Omental fat pad (tissue), 4 donors: ENCODE measurements at places on chromosomes 6 and 20. TPM values are rescaled to one million over a fixed set of nuclear protein-coding genes. Genes with fewer than 3 reads are reported as not detected.

DNA sequence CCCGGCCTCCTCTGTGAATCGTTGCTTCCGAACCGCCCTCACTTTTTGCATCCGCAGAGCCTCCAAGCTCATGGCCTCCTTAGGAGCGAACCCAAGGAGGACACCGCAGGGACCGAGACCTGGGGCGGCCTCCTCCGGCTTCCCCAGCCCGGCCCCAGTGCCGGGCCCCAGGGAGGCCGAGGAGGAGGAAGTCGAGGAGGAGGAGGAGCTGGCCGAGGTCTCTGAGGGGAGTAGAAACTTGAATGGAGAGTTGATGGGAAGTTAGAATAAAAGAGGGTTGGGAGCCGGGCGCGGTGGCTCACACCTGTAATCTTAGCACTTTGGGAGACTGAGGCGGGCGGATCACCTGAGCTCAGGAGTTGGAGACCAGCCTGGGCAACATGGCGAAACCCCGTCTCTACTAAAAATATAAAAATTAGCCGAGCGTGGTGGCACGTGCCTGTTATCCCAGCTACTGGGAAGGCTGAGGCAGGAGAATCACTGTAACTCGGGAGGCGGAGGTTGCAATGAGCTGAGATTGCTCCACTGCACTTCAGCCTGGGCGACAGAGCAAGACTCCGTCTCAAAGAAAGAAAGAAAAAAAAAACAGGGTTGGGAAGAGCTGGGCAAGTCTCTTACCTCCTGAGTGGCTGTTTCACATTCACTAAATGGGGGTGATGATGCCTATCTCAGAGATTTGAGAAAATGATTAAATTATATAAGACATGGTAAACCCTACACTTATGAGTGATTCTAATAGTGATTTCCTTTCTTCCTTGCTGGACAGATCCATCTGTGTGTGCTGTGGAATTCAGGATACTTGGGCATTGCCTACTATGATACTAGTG lies 805 bp downstream of the MSH5 start:
- no peak for DNase-seq

- no peak for DNase-seq
These were observed 36.3 kb downstream of the IGF2R start for GRCh38 chr6:160005211-160005610.

GRCh38 chr6:44472250-44472945 lies 84.9 kb downstream of the CDC5L start:
- DNase-seq: no peak

DNA sequence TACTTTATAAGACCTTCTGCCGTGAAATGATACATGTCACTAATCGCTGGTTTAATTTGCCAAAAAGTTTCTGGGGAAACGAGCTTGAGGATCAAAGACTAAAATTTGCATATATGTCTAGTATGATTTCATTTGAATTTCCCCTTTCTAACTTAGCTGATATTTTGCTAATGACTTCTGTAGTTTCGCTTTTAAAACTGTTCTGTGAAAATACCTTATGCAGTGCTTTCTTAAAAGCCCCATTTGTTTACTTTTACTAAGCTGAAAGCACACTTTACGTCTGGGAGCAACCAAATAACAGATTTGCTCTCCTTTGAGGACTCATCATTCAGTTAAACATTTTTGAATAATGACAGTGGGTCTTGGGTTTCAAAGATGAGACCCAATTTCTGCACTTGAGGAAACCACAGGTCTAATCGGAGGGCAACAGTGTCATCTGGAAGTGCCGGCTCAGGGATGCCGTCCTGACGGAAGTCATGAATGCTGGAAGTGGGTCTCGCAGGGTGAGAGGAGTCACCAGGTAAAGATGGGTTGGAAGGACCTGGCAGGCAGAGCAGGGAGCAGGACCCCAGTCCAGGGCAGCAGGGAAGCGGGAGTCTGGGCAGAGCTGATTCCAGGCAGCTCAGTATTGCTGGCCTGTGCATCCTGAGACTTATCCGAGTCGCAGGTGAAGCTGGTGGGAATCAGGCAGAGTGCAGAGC lies 33.2 kb downstream of the PLEKHG1 start:
- no peak for DNase-seq

DNA sequence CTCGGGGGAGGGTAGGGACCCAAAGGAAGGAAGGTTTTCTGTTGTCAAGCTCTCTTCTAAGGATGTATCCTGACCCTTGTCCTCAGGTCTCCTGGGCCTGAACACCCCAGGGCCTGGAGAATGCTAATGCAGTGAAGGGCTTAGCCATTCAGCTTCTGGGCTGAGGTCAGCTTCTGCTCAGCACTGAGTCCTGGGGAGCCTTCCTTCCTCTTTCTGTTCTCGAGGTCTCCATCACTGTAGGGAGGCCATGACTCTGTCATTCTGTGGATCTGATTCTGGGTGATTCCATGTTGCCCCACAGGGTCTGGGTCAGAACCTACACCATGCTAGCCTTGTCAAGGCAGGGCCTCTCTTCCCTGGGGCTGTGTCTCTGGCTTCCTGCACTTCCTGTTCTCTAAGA lies 712.7 kb downstream of the DHX35 start:
- no peak for DNase-seq

- DNase-seq: no peak
These were observed 7.7 kb upstream of the C20orf203 start for GRCh38 chr20:32681175-32682084.

- no peak for DNase-seq
These were observed 36.9 kb downstream of the E2F3 start for GRCh38 chr6:20438462-20439070.

- no peak for DNase-seq
These were observed 62.9 kb downstream of the QRSL1 start for GRCh38 chr6:106692112-106692818.

GRCh38 chr6:37236921-37237320 lies 20.7 kb upstream of the TBC1D22B start:
- no peak for DNase-seq

DNA sequence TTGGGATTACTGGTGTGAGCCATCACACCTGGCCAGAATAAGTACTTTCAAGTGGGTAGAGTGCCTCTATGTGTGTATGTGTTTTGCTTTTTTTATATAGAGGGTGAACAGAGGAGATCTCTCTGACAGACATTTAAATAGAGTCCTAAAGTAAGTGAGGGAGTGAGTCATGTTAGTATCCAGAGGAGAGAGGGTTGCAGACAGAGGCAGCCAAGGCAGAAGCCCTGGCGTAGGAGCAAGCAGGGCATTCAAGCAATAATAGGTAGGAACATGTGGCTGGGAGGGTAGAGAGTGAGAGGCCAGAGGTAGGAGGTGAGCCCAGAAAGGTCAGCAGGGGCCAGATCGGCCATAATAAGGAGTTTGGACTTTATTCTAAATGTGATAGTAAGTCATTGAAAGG lies 48.9 kb downstream of the PHF20 start:
- DNase-seq: no peak

DNA sequence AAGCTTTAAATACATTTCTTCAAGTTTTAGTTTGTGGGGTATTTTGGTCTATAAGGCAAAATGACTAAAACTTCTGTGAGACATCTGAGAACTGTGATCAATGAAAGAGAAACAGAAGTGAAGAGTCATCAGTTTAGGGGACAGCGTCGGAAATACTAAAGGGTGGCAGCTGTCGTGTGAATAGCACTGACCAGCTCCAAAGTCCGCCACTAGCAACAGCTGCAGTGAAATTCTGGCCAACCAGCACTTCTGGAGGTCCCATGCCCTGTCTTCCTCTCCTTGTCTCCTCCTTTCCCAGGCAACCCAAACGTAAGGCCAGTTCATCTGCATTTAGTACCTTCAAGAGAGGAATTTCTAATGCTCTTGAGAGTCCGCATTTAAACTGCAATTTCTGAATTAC lies 87.5 kb downstream of the DACT2 start:
- DNase-seq: no peak

- DNase-seq: no peak
These were observed 10.4 kb downstream of the ZSWIM3 start for GRCh38 chr20:45867819-45868176.

GRCh38 chr6:50698546-50698945 lies 14.8 kb upstream of the TFAP2D start:
- DNase-seq: no peak

DNA sequence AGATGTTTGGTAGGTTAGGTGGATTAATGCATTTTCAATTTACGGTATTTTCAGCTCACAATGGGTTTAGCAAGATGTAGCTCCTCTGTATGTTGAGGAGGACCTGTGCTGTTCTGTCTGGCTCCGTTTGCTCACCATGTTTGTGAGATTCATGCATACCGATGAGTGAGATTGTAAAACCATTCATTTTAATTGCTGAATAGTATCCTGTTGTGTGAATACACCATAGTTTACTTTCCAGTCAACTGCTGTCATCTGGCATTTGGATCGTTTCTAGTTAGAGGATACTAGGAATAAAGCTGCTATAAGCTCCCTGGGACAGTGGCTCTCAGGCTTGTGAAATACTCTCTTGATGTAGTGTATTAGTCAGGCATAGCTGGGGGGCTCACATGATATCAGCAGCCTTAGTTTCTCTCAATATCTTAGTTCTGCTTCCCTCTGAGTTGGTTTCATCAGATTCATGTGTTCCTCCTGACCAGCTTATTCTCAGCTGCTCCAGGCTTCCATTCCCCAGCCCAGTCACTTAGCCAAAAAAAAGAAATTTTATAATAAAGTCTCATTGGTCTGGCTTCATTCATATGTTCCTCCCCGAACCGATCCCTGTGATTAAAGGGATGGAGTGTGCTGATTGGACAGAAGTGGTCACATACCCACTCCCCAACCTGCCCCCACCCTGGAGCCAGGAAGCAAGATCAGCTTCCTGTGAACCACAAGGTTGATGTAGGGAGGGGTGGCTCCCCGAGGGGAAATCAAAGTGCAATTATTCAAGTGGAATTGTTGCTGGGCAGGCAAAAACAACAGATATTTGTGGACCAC lies 10.9 kb upstream of the B4GALT5 start:
- no peak for DNase-seq

Gene MUCL3
- total RNA-seq: not detected

Gene CEP85L
- total RNA-seq: 9.7 TPM

Gene TPBG
- total RNA-seq: 15.9 TPM

Gene TRIM10
- total RNA-seq: not detected

Gene ULBP3
- 1.8 TPM for total RNA-seq

Gene MATN4
- total RNA-seq: not detected

Gene UNC93A
- not detected for total RNA-seq

Gene CBLN4
- total RNA-seq: 1.0 TPM

Gene C20orf144
- total RNA-seq: not detected
